ENCODE measurements at places on chromosomes 12 and 14.

DNA sequence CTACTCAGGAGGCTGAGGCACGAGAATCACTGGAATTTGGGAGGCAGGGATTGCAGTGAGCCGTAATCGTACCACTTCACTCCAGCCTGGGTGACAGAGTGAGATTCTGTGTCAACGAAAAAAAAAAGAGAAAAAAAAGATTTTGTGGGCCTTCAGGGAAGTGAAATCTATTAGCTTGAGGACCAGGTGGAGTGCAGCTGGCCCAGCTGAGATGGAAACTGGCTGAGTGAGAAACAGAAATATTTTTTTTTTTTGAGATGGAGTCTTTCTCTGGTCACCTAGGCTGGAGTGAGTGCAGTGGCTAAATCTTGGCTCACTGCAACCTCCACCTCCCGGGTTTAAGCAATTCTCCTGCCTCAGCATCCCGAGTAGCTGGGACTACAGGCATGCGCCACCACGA, 2.3 kb upstream of the CLEC4C start:
- no peak for DNase-seq

DNA sequence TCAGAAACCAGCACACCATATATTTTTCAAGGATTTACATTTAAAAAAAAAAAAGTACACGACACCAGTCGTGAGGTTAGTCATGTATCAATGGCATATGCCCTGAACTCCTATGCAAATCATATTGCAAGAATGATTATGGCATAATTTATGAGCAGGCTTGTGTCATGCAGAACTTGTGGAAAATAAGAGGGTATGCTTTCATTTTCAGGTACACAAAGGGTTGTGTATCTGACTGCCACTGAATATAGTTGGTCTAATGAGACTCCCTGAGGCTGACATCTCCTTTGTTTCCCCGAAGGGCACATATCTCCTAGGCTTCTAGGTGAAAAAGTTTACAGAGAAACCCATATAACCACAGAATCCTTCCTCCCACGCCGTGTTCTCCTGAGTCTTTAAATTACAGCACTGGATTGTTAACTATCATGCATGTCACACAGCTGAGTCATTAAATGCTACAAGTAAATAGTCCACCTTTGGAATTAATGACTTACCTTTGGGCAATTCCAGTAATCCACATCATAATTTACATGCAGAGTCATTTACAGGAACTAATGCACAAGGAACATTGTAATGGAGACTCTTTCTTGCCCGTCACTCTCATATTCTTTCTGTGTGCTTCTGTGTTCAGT, 356.7 kb upstream of the DIO2 start:
- no peak for DNase-seq

- no peak for DNase-seq
Observed at GRCh38 chr12:124384299-124384894, 89.5 kb downstream of the RFLNA start.

DNA sequence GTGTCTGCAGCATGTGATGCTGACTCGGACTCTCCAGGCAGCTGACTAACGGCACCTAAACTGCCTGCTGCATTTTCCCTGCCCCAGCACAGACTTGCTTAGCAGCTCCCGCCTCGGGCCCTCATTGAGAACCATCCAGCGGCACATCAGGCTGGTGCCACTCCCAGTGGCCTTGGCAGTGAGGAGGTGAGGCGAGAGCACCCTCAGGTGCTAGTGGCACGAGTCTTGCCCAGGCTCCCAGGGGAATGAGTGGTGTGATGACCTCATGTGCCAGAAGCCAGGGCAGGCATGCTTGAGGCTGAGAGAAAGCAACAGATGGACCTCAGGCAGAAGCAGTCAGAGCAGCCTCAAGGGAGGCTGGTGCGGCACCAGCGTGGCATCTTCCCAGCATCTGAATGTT, 60.2 kb downstream of the PRKCH start:
- DNase-seq = no peak

DNA sequence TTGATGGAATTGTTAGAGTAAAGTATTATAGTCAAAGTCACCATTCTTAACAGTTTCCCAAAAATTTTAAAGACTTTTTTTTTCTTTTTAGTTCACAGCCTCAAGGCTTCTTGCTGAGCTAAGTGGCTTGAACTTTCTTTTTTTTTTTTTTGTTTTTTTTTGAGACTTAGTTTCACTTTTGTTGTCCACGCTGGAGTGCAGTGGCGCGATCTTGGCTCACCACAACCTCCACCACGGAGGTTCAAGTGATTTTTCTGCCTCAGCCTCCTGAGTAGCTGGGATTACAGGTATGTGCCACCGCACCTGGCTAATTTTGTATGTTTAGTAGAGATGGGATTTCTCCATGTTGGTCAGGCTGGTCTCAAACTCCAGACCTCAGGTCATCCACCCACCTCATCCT, 92.8 kb downstream of the SETD3 start:
- no peak for DNase-seq

DNA sequence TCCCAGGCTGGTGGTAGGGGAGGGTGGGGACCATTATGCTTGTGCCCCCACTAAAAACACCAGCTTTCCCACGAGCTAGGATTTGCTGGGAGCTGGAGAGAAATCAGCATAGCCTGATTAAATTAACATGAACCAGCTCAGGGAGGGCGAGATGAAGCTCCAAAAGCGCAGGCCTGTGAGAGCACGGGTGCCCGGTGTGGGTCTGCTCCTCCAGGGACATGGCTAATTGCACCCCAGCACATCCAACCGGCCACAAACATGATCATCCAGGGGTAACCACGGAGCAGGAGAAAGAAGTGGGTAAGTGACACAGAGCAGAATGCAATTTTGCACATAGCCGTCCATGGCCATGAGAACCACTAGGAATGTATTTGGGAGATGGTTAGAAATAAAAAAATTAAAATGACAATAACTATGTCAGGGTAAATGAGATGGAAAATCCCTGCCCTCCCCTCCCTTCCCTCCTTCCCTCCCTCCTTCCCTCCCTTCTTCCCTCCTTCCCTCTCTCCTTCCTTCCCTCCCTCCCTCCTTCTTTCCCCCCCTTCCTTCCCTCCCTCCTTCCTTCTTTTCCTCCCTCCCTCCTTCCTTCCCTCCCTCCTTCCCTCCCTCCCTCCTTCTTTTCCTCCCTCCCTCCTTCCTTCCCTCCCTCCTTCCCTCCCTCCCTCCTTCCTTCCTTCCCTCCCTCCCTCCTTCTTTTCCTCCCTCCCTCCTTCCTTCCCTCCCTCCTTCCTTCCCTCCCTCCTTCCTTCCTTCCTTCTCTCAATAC, 26.9 kb downstream of the CLMN start:
- no peak for DNase-seq

DNA sequence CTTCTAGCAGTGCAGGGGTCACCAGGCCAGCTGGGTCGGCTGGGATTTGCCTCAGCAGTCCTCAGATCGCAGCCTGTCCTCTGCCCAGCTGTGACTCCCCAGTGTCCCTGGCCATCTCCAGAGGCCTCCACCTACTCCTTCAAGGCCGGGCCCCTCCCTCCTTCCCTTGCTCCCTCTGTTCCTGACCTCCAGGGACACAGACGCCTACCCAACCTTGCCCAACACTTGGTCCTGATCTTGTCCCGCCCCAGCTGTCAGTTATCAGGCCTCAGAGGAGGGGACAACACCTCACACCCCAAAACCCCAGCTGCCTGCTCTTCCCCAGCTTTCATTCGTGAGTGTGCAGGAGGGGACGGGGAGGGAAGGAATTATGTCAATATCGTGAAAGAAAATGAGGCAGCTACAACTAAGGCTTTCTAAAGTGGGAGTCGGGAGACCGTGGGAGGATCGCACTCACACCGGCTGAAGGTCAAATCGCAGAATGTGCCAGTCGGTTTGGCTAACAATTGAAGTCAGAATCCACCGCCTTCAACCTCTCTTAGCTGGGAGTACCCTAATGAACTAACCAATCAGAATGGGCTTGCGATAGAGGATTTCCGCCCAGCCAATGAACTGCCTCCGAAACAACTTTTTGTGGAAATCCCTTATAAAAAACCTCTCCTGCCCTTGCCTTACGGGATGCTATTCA, 9.4 kb upstream of the PLBD2 start:
- no peak for DNase-seq

GRCh38 chr12:127675936-127676335, 591.0 kb upstream of the TMEM132C start:
- no peak for DNase-seq

- DNase-seq = no peak
Observed at GRCh38 chr12:3252450-3252891, 175.3 kb downstream of the TSPAN9 start.

GRCh38 chr14:85533861-85534291, 3.9 kb downstream of the FLRT2 start:
- DNase-seq = no peak

GRCh38 chr12:58894040-58894439, 26.3 kb downstream of the LRIG3 start:
- no peak for DNase-seq

DNA sequence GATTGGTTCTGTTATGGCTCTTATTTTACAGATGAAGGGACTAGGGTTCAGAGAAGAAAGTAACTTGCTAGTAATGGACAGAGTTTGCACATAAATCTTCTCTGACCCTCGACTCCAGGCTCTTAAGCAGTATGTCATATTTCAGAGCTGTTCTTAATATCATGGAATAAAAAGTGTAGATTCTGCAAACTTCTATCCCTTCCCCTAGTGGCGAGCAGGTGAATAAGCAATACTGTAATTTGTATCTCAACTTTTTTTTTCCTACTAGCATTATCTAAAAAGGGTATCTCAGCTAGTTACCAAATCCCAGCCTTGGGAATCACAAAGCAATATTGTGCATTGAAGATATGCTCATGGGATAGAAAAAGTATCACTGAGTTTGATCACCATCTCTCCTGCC, 83.2 kb downstream of the ANO4 start:
- no peak for DNase-seq

GRCh38 chr14:68809524-68809923, 16.7 kb upstream of the ZFP36L1 start:
- no peak for DNase-seq

DNA sequence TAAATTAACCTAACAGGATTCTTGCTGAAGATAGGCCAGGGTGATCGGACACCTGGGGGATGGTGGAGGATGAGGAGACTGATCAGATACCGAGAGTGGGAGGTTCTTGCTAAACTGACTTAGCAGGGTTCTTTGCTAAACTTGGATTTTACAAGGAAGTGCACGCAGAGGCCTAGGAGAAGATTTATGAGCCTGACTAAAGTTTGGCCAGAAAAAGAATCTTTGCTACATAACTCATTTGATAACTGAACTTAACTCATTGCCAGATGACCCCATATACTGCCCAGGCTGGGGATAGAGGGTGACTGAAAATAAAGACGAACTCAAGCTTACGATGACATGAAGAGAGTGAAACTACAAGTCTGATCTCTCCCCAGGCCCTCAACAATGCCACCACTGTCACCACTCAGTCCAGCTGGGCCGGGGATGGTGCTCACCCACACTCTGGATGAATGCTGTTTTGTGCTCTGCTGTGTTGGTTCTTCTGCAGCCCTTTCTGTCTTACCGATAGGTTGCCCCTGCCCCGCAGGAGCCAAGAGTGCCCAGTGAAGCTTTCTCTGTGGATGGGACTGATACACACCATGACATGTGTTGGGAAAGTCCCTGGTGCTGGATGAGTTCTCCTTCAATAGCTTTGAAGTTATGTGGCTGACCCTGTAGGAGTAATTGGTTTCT, 29.0 kb downstream of the PPFIBP1 start:
- no peak for DNase-seq

DNA sequence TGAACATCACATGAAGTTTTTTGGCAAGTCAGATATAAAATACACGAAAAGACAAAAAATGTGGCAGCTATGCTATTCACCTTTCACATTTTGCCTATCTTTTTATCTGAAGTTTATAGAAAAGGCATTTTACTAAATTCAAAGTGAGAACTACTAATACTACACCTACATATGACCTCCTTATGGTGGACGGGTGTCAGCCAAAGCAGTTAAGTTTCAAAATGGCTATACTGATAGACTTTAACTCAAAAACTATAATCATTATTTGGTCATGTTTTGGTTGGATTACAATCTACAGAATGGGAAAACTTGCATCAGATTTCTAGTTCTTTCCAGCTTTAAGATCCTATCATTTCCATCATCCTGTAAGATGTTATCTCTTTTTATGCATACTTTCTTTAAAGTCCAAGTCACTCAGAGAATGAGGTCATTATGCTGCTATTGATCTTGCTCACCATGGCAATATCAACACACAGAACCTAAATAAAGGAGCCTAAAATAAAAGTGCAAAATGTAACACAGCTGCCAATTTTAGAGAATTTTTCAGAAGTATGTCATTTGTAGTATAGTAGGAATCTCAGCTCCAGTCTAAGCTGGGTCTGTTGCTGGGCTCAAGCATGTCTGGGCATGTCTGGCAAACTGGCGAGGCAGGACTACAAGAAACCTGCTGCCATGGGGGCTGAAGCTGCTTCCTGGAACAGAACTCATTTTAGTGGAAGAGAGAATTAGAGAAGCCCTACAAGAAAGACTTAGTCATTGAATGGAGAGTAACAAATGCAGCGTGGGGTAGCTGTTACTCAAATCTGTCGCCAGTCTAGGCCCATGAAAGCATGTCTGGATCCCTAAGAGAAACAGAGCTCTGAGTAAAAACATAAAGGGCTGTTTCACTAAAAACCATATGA, 7.6 kb upstream of the AEBP2 start:
- DNase-seq = no peak

- no peak for DNase-seq
Observed at GRCh38 chr12:109890620-109891170, 9.4 kb upstream of the TCHP start.

DNA sequence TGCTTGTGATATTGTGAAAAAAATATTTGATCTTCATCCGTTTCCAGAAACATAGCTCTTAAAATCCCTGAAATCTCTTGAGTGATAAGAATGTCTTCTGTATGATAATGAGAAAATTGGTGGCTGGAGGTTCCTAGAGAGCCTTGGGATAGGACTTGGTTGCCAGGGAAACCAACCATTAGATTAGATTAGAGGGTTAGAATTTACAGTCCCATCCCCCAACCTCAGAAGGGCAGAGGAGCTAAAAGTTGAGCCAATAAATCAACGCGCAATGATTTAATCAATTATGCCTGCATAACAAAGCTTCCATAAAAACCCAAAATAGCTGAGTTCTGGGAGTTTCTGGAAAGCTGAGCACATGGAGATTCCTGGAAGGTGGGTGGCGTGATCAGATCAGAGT, 10.6 kb downstream of the SEL1L start:
- DNase-seq = no peak

DNA sequence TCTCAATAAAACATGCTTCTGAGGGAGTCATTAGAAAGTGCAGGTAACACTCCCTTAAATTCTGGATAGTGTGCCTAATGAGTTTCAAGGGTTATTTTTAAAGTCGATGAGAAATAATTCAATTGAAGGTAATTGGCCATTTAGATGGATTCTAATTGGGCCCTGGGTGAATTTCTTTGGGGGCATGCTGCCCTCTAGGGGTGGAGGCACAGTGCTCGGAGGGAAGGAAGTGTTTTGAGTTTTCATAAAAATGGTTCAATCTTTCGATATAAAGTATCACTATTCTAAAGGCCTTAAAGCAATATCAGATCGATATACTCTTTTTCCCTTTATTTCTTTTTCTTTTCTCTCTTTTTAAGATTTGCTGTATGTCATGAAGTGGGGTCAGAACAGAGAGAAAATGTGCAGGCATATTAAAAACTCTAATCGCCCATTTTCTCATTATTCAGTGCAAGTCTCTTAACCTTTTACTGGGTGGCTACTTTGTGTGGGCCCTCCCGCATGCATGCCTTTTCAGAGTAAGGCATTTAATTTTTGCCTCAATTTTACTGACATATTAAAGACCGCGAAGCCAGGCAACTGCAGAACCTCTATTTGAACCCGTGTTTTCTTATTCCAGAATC, 25.5 kb downstream of the NKX2-8 start:
- DNase-seq = no peak

All from CD8-positive, alpha-beta T cell (primary cell).